ENCODE measurements at places on chromosomes 11 and 22. TPM values are rescaled to one million over a fixed set of nuclear protein-coding genes. Genes with fewer than 3 reads are reported as not detected.

GRCh38 chr11:65965986-65966762 lies 4.6 kb downstream of the SART1 start:
- H3K27ac ChIP-seq, result no peak overlapping the region
- H3K4me1 ChIP-seq, result no peaks in the 10 kb centered on the region
- no peaks in the 10 kb centered on the region for H3K27me3 ChIP-seq
- no peak overlapping the region for H3K4me3 ChIP-seq

DNA sequence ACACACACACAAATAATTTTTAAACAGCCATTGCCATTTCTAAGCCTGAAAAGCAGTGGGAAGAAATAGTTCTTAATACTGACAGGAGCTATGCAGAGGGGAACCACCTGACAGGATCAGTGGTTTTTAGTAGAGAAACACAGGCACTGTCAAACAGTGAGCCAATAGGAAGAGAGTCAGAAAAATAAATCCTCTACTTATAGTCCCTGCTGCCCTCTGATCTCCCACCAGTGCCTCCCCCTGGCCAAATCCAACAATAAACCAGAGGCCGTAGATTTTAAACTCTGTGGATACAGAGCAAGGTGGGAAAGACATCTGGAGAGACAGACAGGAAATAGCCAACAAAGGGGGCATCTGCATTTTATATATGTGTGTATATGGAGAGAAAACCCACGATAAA lies 7.9 kb upstream of the OR56B4 start:
- no peak overlapping the region for H3K27ac ChIP-seq
- H3K27me3 ChIP-seq, result no peaks in the 10 kb centered on the region
- H3K36me3 ChIP-seq, result no peaks in the 10 kb centered on the region
- no peaks in the 10 kb centered on the region for H3K4me1 ChIP-seq

GRCh38 chr22:50145721-50146438 lies 24.7 kb upstream of the PANX2 start:
- no peak overlapping the region for H3K4me3 ChIP-seq
- H3K27me3 ChIP-seq, result no peaks in the 10 kb centered on the region
- no peak overlapping the region for H3K27ac ChIP-seq
- H3K4me1 ChIP-seq, result no peaks in the 10 kb centered on the region
- no peak for DNase-seq

SYCE3 gene
- total RNA-seq, result not detected

DNA sequence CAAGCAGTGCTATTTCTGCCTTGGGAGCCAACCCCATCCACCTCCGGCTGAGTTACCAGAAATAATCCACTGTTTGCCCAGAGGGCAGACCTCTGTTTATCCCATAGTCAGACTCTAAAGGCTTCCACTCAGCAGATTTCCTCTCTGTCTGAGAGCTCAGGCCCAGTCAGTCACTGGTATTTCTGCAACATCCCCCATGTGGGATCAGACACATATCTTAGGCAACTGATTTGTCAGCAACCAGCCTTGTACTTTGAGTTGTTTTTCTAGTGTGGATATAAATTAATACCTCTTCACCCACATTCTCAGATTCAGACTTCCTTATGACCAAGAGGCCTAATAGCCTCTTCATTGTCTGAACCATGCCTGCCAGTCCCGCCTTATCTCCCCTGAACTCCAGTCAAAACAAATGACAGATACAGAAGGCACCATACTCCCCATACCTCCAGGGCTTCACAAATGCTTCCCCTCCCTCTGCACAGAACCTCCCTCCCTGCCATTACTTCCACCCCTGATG lies 193.6 kb downstream of the FAM76B start:
- H3K4me3 ChIP-seq, result no peak overlapping the region
- no peaks in the 10 kb centered on the region for H3K4me1 ChIP-seq
- H3K27ac ChIP-seq, result no peak overlapping the region

DNA sequence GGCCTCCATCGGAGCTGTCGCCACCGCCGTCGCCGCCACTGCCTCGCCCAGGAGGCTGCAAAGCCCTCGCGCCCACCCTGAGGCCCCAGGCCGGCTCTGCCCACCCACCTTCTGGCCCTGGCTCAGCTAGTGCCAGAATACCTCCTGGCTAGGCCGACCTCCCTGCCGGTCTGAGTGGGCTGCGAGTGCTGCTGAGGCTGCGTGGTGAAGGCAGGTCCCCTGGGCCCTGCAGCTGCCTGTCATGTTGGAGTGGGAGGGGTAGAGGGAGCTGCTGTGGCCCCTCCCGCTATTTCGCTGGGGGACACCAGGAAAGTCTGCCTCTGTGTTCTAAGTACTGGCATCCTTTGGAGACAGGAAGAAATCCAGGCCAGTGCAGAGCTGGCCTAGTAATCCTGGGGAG lies 34.2 kb downstream of the LRRC10B start:
- no peak for DNase-seq
- peaks cover 4% of the 10 kb centered on the region for H3K36me3 ChIP-seq
- H3K4me3 ChIP-seq, result no peak overlapping the region
- H3K4me1 ChIP-seq, result peaks cover 30% of the 10 kb centered on the region
- no peaks in the 10 kb centered on the region for H3K27me3 ChIP-seq

DNA sequence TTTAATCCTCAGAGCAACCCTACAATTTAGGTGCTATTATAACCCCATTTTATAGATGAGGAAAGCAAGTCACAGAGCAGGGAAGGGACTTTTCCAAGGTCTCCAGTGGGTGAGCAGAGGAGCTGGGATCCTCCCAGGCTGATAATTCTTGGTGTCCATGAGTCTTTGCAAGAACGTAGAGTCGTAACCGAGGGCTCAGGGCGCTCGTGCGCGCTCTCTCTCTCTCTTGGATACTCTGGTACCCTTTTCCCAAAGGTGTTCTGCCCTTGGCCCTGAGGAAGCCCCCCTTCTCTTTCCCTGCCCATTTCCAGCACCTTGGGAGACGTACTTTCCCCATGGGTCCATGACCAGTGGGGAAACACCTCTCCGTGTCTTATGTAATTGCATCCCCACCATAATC lies 5.2 kb upstream of the ZP1 start:
- H3K27ac ChIP-seq, result no peak overlapping the region
- H3K36me3 ChIP-seq, result no peaks in the 10 kb centered on the region
- no peaks in the 10 kb centered on the region for H3K27me3 ChIP-seq
- H3K4me3 ChIP-seq, result no peak overlapping the region
- no peak for DNase-seq
